AG04450 (cell line): ENCODE measurements at places on chromosomes 2 and 18. TPM values are rescaled to one million over a fixed set of nuclear protein-coding genes. Genes with fewer than 3 reads are reported as not detected.

DNA sequence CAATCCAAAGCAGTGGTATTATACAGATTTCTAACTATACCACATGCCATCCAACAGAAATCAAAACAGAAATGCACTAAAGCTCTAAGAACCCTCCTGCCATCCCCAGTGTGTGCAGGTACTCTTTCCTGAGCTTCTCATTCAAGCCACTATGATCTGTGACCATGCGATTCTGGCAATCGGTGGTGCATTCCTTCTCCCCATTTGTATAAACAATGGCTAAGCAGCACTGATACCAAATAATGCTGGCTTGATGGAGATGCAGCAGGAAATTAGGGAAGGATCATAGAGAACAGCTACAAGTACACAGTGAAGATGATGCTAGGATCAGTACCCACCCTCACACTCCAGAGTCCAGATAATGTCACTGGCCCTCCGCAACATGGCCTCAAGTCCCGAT is 51.8 kb downstream of the PPP4R1 start:
- DNase-seq: no peak

Gene FAM124B
- not detected in 2 replicates for polyA plus RNA-seq

Gene CD28
- polyA plus RNA-seq: not detected in 2 replicates

GRCh38 chr2:222180619-222181018 is 118.2 kb downstream of the PAX3 start:
- no peak for DNase-seq

Gene KLHL41
- polyA plus RNA-seq: 0.22 and 0.26 TPM in 2 replicates

GRCh38 chr18:2494921-2495320 is 76.4 kb downstream of the METTL4 start:
- DNase-seq: no peak

Gene SERPINB5
- polyA plus RNA-seq: not detected in 2 replicates

GRCh38 chr18:70041459-70042050 is 93.9 kb upstream of the CD226 start:
- no peak for DNase-seq
